ENCODE measurements at places on chromosomes 5 and 9.

GRCh38 chr9:7974335-7974960 lies 174.9 kb upstream of the DMAC1 start:
- no peak for DNase-seq

GRCh38 chr5:154325566-154325965 lies 120.2 kb upstream of the SAP30L start:
- DNase-seq, result no peak

DNA sequence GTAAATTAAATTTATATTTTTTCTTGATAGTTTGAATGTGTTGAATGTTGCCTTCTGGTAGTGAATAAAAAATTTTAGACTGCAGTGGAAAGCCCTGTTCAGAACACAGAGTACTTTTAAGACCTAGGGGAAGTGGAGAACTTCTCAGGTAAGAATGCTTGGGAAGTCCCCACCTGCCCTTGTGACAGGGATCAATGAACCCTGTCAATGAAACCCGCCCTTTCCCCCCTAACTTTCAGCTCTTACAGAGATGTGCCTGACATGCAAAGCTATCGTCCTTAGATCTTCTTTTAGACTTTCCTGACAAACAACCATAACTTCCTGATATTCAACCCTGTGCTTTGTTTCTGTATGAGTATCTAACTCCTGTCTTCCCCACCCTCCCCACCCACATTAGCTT lies 562.7 kb downstream of the TLE4 start:
- DNase-seq, result no peak

DNA sequence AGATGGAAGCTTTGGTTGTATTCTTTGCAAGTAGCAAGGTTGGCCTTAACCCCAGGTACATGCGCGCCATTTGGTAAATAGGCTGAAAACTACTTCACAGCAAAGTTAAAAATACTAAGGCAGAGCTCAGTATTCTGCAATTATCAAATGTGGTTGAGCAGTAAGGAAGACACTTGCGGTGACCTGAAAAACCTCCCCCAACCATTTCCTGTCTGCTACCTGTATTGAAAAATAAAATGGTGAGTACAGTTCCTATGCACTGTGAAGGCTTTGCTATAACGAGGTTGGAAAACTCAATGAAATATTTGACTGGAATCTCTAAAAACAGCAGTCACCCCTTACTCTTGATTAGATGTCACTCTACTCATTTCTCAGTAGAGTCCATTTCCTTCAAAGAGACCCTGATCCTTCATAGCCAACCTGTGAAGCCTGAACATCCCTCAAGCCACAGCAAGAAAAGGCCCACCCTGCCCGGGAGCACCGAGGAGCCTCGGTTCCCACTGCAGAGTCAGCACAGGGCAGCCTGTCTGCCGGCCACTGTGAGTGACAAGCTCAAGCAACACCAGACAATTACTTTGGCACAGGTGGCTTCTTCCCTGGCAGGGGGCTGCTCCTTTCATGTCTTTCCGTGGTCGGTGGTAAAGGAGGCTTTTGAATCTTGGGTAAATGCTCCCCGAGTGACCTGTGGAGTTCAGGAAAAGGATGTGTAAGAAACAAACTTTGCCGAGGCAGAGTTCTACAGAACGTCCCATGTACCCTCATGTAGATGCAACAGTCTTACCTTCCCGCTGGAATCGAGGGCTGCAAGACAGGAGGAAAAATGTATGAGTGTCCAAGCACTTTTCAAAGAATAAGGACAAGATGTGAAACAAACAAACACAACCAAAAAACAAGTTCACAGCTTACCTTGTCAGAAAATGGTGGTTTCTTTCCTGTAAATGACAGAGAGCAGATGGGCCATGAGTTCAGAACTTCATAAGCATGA lies 29.6 kb downstream of the C5orf58 start:
- no peak for DNase-seq

DNA sequence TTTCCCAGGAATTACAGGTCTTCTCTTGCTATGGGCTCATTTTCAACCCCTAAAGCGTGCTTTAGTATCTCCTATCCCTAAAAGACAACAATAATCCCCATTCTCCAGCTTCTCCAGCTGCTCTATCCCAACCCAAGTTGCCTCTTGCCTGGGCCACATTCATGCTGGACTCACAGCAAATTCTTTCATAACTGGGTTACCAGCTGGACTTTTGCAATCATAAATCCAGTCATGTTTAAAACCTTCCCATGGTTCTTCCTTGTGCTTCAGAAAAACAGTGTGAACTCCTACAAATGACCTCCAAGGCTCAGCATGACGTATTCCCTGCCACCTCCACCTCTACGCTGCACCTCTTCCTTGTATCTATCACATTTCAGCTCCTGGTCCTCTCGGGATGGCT lies 346.9 kb downstream of the GADD45G start:
- no peak for DNase-seq

- DNase-seq, result no peak
Measured at GRCh38 chr9:136541709-136542108, 4.1 kb downstream of the NOTCH1 start.

- no peak for DNase-seq
Measured at GRCh38 chr9:38144421-38144820, 75.4 kb upstream of the SHB start.

- no peak for DNase-seq
Measured at GRCh38 chr5:14687023-14687665, 22.6 kb downstream of the OTULIN start.

GRCh38 chr5:68187268-68188055 lies 28.1 kb upstream of the PIK3R1 start:
- no peak for DNase-seq

DNA sequence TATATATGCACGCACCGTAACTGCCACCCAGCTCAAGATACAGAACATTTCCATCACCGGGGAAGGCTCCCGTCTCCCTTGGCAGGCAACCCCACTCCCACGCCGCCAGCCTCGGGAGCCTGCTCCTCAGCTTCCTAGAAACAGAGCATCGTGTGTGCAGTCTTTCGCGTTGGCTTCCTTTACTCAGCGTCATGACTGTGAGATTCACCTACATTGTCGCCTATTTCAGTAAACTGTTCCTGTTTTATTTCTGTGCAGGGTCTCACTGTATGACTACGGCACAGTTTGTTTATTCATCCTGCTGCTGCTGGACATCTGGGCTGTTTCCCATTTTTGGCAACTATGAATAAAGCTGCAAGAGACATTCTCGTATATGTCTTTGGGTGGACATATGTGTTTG lies 90.7 kb downstream of the STK10 start:
- no peak for DNase-seq

GRCh38 chr5:95924720-95925377 lies 36.8 kb downstream of the ELL2 start:
- DNase-seq, result no peak

DNA sequence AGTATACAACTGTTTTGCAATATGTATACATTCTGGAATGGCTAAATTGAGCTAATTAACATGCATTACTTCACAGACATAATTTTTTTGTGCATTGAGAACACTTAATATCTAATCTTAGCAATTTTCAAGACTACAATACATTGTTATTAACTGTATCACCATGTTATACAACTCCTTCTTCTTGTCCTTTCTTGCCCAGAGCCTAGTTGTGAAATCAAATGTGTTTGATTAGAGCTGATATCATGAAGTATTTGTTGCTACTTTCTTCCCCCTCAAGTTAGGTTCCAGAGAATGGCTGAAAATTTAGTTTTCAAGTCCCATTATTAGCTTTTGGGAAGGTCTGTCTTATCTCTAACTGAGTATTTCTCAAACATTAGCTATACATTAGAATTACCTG lies 607.8 kb downstream of the PSAT1 start:
- no peak for DNase-seq

GRCh38 chr5:39073767-39074016 lies 507 bp downstream of the RICTOR start:
- no peak for DNase-seq

DNA sequence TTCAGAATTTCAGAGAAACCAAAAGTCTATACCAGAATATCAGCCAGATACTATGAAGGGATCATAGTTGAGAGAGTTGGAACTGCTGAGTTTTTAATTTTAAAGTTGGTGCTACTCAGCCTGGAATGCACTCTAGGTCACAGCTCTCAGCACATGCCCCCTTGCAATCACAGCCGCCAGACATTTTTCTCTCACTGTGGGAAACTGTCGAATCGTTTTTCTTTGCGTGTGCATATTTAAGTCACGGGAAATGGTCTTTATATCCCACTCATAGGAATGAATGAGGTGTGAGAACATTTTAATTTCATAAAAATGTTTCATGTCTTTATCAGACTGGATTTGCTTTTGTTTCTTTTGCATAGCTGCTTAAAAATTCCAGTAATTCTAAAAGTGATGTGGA lies 12.2 kb upstream of the SPDL1 start:
- DNase-seq, result no peak

GRCh38 chr5:136226401-136226800 lies 33.4 kb upstream of the SMIM32 start:
- no peak for DNase-seq

- DNase-seq, result no peak
Measured at GRCh38 chr5:179981636-179982035, 73.9 kb upstream of the TBC1D9B start.

DNA sequence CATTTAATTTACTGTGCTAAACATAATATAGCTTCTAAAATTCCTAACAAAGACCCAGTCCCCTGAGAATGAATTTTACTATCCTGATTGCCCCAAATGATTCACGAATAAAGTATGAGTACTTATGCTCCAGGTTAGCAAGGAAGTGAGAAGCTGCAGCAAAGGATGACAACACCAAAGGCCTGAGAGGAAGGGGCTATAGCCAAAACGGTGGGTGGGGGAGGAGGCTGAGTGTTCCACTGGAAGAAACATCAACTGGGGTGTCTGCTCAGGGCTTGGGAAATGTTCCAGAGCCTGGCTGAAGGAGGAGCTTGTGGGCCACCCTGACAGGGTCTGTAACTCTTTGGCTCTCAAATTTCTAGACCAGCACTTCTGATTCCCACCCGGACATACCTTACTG lies 157.3 kb downstream of the ADAMTS12 start:
- DNase-seq, result no peak

DNA sequence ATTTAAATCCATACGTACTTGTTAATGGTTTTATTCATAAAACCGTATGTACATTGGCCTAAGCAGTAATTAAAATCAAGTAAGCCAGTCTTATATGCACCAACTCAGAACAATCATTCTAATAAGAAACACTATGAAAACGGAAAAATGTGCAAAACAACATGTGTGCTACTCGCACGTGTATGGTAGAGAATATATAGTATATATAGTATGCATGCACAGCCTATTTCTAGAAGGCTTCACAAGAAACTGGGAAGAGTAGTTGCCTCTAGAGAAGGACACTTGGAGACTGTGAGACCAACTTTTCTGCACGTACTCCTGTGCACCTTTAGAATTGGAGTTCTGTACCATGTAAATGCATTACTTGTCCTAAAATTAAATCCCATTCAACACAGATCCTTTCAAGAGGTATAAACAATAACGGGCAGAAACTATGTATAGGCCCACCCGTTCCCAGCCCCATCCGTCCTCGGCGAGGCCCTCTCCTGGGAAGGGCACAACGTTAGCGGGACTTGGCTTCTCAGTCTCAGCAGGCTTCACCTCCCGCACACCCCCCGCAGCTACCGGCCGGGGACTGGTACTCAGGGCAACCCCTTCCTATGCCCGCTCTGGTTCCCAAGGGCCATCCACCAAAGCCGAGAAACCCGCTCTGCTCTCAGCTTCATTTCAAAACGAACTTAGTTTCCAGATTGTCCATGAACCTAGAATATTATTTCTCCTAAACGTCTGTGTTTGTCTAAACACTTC lies 2.0 kb downstream of the CDC14B start:
- DNase-seq, result no peak

DNA sequence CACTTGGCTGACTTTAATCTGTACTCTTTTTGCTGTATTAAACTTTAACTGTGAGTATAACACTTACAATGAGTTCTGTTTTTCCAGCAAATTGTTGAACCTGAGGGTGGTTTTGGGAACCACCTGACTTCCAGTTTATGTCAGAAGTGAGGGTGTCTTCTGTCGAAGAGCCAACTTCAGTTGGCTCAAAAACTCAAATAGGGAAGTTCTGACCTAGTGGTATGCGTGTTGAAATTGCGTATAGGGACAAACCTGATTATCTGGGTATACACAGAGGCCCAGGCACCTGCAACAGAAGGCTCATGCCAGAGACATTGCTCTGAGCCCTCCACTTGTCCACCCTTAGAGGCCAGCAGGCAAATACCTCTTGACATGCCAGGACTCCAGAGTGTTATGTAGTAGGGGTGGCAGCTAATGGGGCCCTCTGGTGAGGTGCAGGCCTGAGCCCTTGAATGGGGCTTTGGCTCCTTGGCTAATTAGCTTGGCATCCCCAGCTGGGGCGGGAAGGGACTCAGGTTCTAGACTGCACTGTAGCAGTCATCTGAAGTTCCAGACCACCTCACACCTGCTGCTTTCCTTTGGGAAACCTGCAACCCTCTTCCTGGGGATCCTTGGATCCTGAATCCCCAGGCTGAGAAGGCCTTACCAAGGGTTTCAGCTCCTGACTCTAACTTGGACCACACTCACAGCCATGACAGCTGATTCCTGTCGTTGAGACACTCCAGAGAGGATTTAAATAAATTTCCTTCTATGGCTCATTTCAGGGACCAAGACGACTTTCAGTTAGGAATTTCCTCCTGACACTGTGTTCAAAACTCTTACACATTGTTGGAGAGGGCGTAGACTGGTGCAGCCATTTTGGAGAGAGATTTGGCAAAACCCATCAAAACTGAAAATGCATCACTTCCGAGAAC lies 189.6 kb downstream of the HSPA4 start:
- DNase-seq, result no peak

- DNase-seq, result no peak
Measured at GRCh38 chr9:128621730-128622455, 34.8 kb downstream of the DYNC2I2 start.

GRCh38 chr5:170517411-170517810 lies 13.6 kb downstream of the KCNIP1 start:
- no peak for DNase-seq

DNA sequence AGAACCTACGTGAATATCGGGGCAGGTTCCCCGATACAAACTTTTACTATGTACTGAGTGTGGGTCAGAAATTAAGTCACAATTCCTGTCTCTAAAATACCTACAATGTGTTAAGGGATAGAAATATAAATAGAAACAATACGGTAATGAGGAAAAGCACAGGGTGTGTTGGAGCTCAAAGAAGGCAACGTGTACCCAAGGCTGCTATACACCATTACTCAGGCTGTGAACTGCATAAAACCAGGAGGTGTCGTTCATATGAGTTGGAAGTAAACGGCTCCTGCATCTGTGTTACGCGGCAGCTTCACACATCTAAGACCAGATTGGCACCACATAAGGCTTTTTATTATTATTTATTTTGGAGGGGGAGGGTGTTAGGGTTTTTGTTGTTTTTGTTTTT lies 50.1 kb upstream of the TRPM3 start:
- no peak for DNase-seq

GRCh38 chr5:169190849-169191248 lies 110.1 kb downstream of the SLIT3 start:
- no peak for DNase-seq
